Activated CD4-positive, alpha-beta memory T cell treated with anti-CD3 and anti-CD28 coated beads for 36 hours (primary cell): ENCODE measurements at places on chromosomes 11 and 22. TPM values are rescaled to one million over a fixed set of nuclear protein-coding genes. Genes with fewer than 3 reads are reported as not detected.

HORMAD2 gene
- not detected for total RNA-seq

COX8A gene
- 581 TPM for total RNA-seq

RAB39A gene
- 0.71 TPM for total RNA-seq

C1QTNF4 gene
- not detected for total RNA-seq

UBTFL1 gene
- not detected for total RNA-seq

SLC16A8 gene
- total RNA-seq, result 0.17 TPM

PTPN5 gene
- total RNA-seq, result not detected

HTR3B gene
- not detected for total RNA-seq

NAALADL1 gene
- total RNA-seq, result 15.2 TPM

- no peaks in the 10 kb centered on the region for H3K27me3 ChIP-seq
- no peak overlapping the region for H3K4me3 ChIP-seq
- no peak for DNase-seq
- peaks cover 2% of the 10 kb centered on the region for H3K36me3 ChIP-seq
Observed at GRCh38 chr11:76131671-76132631, 74.4 kb downstream of the WNT11 start.

DNA sequence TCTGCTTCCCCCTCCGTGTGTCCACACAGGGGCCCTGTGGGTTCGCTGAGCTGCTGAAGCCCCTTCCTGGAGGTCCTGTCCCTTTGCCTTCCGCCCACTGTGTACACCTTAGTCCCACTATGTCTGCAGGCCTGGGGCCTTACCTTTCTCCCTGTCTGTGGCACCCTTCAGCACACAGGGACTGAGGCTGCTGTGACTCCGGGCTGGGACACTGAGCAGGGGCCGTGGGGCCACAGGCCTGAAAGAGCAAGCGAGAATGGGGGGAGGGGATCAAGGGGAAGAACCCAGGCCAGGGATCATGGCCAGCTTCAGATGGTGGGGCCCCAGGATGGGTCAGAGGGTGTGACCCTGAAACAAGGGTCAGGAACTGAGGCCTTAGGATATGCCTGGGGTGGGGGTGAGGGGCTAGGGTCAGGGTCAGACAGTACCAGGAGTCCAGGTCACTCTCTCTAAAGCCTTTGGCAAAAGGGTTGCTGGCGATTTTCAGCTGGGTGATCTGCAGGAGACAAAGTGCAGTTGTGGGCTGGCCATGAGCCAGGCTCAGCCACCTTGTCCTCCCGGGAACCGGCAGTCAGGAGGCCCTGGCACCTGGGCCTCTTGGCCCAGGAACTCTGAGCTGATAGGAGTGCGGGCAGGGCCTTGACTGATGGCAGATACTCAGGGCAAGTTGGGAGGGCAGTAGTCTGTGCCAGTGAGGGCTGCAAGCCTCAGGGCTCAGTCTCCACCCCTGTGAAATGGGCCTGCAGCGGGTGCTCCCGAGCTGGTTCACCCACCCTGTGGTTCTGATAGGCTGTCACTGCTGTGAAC lies 2.6 kb upstream of the NUDT8 start:
- no peak overlapping the region for H3K4me3 ChIP-seq
- peaks cover 6% of the 10 kb centered on the region for H3K4me1 ChIP-seq
- peak overlapping the region; percentile 10 for H3K27ac ChIP-seq
- no peaks in the 10 kb centered on the region for H3K27me3 ChIP-seq
- no peak for DNase-seq
- no peaks in the 10 kb centered on the region for H3K36me3 ChIP-seq

- no peaks in the 10 kb centered on the region for H3K36me3 ChIP-seq
- H3K27ac ChIP-seq, result no peak within 1 kb of the TSS
- H3K4me1 ChIP-seq, result peaks cover 46% of the 10 kb centered on the region
- H3K4me3 ChIP-seq, result peak within 1 kb of the TSS; percentile 53
- H3K27me3 ChIP-seq, result peaks cover 77% of the 10 kb centered on the region
- DNase-seq, result no peak
Observed at GRCh38 chr11:32435511-32435941, at the start of gene WT1. WT1 (minus strand) TSS chr11:32435539.

- DNase-seq, result no peak
- H3K4me3 ChIP-seq, result no peak overlapping the region
- no peak overlapping the region for H3K27ac ChIP-seq
- peaks cover 36% of the 10 kb centered on the region for H3K27me3 ChIP-seq
Observed at GRCh38 chr22:45504373-45505341, 2.0 kb downstream of the FBLN1 start.

DNA sequence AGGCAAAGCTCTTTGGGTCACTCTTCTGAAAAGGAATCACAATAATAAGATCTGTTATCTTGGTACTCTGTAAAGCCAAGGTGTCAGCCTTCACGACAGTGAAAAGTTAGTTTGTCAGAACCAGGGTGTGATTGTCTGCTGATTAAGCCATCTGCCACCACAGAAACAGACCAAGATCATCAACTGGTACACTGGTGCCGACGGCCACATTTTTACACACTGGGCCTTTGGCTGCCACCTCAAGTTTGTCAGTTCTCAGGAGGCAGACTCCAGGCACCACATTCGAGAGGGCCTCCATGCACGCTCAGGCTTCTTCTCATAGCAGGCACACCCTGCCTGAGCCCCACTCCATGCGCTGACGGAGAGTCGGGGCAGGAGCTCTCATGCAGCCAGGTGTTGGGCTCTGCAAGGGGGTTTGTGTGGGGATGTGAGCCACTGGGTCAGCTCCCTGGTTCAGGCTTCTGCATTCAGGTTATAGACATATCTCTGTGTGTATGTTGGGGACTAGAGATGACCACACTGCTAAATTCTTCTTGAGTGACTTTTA lies 66.2 kb downstream of the KCNJ1 start:
- no peak overlapping the region for H3K27ac ChIP-seq
- no peak for DNase-seq
- no peak overlapping the region for H3K4me3 ChIP-seq
- H3K36me3 ChIP-seq, result peaks cover 21% of the 10 kb centered on the region
- H3K27me3 ChIP-seq, result no peaks in the 10 kb centered on the region
- peaks cover 24% of the 10 kb centered on the region for H3K4me1 ChIP-seq

GRCh38 chr11:46856605-46857343 lies 10.7 kb upstream of the CKAP5 start:
- no peak for DNase-seq
- H3K36me3 ChIP-seq, result no peaks in the 10 kb centered on the region
- no peaks in the 10 kb centered on the region for H3K27me3 ChIP-seq
- no peak overlapping the region for H3K27ac ChIP-seq
- H3K4me3 ChIP-seq, result no peak overlapping the region

DNA sequence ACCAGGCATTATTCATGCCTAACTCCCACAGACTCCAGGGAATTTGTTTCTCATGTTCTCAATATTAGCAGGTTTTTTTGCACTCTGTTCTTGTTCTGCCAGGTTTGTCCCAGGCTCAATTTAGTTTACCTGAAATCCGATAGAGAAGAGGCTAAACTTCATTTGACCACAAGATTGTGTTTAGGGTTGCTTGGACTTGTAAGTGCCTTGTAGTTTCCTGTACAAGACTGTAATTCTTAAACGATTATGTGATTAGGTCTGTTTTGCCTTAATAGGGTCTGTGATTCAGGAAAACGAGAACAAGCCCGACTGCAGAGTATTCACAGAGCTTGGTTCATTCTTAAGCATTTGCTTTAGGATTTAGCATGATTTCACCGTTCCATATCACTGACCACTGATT lies 1.8 kb downstream of the PRSS23 start:
- H3K4me1 ChIP-seq, result peaks cover 56% of the 10 kb centered on the region
- no peak overlapping the region for H3K27ac ChIP-seq
- H3K4me3 ChIP-seq, result no peak overlapping the region
- no peak for DNase-seq

GRCh38 chr11:128735935-128736605 lies 42.2 kb downstream of the FLI1 start:
- H3K4me1 ChIP-seq, result peaks cover 95% of the 10 kb centered on the region
- peaks cover 7% of the 10 kb centered on the region for H3K36me3 ChIP-seq
- H3K27me3 ChIP-seq, result no peaks in the 10 kb centered on the region
- DNase-seq, result peak; percentile 44
- peak overlapping the region; percentile 44 for H3K4me3 ChIP-seq

- no peaks in the 10 kb centered on the region for H3K27me3 ChIP-seq
- no peak overlapping the region for H3K4me3 ChIP-seq
- no peak overlapping the region for H3K27ac ChIP-seq
- H3K36me3 ChIP-seq, result no peaks in the 10 kb centered on the region
- no peak for DNase-seq
Observed at GRCh38 chr11:133476570-133477250, 55.6 kb downstream of the OPCML start.

GRCh38 chr22:48145738-48146137 lies 1383.3 kb downstream of the TBC1D22A start:
- DNase-seq, result no peak
- peaks cover 16% of the 10 kb centered on the region for H3K27me3 ChIP-seq
- no peak overlapping the region for H3K4me3 ChIP-seq
- no peaks in the 10 kb centered on the region for H3K4me1 ChIP-seq

DNA sequence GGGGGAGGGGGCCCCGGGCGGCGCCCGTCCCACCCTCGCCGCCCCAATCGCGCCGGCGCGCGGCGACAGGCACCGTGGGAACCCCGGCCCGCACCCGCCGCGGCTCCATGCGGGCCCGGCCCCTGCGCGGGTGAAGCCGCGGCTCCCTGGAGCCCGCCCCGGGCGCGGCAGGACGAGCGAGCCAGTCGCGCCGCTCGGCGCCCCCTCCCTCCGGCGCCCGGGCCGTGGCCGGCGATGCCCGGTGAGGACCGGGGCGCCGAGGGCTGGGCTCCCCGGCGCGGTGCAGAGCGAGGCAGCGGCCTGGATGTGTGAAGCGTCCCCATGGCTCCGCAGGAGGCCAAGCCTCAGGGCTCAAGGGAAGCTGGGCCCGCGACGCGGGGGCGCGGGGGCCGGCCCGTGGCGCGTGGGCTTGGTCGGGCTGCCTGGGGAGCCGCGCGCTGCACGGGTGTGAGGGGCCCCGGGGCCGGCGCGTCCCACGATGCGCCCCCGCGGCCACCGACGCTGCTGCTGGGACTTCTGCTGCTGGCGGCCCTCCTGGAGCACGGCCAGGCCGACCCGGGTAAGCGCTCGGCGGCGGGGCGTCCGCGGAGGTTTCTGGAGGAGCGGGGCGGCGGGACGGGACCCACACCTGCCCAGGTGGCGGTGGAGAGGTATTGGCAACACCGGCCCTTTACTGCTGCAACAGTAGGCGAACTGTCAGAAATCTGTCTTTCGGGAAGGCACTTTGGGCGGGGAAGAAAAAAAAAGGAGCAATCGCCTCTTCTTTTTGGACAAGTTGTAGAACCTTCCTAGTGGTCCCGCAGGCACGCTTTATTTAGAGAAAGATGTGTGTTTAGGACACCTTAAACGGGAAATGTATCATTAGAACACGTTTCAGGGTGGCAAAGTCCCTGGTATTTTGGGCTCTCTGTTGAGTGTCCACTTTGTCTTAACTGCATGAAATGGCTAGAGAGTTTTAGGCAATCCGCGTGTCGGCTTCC lies 119.4 kb downstream of the HIPK3 start:
- DNase-seq, result no peak
- peaks cover 46% of the 10 kb centered on the region for H3K27me3 ChIP-seq
- H3K36me3 ChIP-seq, result no peaks in the 10 kb centered on the region
- H3K4me3 ChIP-seq, result no peak overlapping the region

- peaks cover 26% of the 10 kb centered on the region for H3K27me3 ChIP-seq
- H3K4me1 ChIP-seq, result no peaks in the 10 kb centered on the region
- H3K27ac ChIP-seq, result no peak overlapping the region
- H3K4me3 ChIP-seq, result no peak overlapping the region
- H3K36me3 ChIP-seq, result no peaks in the 10 kb centered on the region
Observed at GRCh38 chr11:71154261-71154805, 98.0 kb downstream of the SHANK2 start.

- no peak overlapping the region for H3K4me3 ChIP-seq
- no peaks in the 10 kb centered on the region for H3K4me1 ChIP-seq
- DNase-seq, result no peak
- peaks cover 2% of the 10 kb centered on the region for H3K36me3 ChIP-seq
Observed at GRCh38 chr11:110472858-110473257, 43.1 kb downstream of the FDX1 start.

- H3K36me3 ChIP-seq, result no peaks in the 10 kb centered on the region
- no peak overlapping the region for H3K27ac ChIP-seq
- no peak overlapping the region for H3K4me3 ChIP-seq
- H3K4me1 ChIP-seq, result no peaks in the 10 kb centered on the region
- H3K27me3 ChIP-seq, result no peaks in the 10 kb centered on the region
- DNase-seq, result no peak
Observed at GRCh38 chr11:12478743-12479142, 101.4 kb downstream of the PARVA start.

GRCh38 chr22:22770280-22770871 lies 117.2 kb upstream of the IGLL5 start:
- no peaks in the 10 kb centered on the region for H3K36me3 ChIP-seq
- peak; percentile 65 for DNase-seq
- H3K4me1 ChIP-seq, result peaks cover 9% of the 10 kb centered on the region
- H3K4me3 ChIP-seq, result no peak overlapping the region

- peaks cover 28% of the 10 kb centered on the region for H3K4me1 ChIP-seq
- H3K27ac ChIP-seq, result no peak overlapping the region
- peak; percentile 59 for DNase-seq
- H3K27me3 ChIP-seq, result peaks cover 31% of the 10 kb centered on the region
- peak overlapping the region; percentile 77 for H3K4me3 ChIP-seq
- H3K36me3 ChIP-seq, result peaks cover 1% of the 10 kb centered on the region
Observed at GRCh38 chr11:34356913-34357700, 703 bp downstream of the ABTB2 start.

- no peaks in the 10 kb centered on the region for H3K27me3 ChIP-seq
- no peak overlapping the region for H3K4me3 ChIP-seq
- DNase-seq, result no peak
- H3K4me1 ChIP-seq, result no peaks in the 10 kb centered on the region
- H3K36me3 ChIP-seq, result peaks cover 9% of the 10 kb centered on the region
- H3K27ac ChIP-seq, result no peak overlapping the region
Observed at GRCh38 chr11:47160753-47161133, 15.9 kb downstream of the ARFGAP2 start.

DNA sequence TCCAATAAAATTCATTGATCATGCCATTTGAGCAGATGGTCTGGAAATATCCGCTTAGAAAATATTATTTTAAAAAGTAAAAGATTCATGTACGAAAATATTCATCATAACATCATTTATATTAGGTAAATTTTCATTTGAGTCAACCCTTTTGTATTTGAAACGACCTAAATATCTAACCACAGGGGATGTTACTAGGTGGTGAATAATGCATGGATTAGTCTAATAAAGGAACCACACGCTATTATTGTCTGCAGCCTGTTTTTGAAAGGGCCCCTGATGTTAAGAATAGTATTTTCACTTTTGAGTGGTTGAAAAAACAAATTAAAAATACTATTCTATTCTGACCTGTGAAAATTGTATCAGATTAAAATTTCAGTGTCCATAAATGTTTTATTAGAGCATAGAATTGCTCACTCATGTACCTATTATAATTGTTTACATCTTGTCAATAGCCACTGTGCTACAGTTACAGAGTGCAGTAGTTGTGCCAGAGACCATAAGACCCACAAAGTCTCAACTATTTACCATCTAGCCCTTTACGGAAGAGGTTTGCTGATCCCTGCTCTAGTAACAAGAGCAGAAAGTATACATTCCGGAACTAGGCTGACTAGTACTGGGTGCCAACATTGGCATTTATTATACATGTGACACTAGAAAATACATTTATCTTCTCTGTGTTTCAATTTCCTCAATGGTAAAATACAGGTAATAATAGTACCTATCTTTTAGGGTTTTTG lies 176.1 kb downstream of the LRRC4C start:
- H3K4me3 ChIP-seq, result no peak overlapping the region
- H3K4me1 ChIP-seq, result no peaks in the 10 kb centered on the region
- DNase-seq, result no peak
- no peaks in the 10 kb centered on the region for H3K36me3 ChIP-seq
- no peak overlapping the region for H3K27ac ChIP-seq
